ENCODE measurements at places on chromosomes 12 and 14. TPM values are rescaled to one million over a fixed set of nuclear protein-coding genes. Genes with fewer than 3 reads are reported as not detected.

DNA sequence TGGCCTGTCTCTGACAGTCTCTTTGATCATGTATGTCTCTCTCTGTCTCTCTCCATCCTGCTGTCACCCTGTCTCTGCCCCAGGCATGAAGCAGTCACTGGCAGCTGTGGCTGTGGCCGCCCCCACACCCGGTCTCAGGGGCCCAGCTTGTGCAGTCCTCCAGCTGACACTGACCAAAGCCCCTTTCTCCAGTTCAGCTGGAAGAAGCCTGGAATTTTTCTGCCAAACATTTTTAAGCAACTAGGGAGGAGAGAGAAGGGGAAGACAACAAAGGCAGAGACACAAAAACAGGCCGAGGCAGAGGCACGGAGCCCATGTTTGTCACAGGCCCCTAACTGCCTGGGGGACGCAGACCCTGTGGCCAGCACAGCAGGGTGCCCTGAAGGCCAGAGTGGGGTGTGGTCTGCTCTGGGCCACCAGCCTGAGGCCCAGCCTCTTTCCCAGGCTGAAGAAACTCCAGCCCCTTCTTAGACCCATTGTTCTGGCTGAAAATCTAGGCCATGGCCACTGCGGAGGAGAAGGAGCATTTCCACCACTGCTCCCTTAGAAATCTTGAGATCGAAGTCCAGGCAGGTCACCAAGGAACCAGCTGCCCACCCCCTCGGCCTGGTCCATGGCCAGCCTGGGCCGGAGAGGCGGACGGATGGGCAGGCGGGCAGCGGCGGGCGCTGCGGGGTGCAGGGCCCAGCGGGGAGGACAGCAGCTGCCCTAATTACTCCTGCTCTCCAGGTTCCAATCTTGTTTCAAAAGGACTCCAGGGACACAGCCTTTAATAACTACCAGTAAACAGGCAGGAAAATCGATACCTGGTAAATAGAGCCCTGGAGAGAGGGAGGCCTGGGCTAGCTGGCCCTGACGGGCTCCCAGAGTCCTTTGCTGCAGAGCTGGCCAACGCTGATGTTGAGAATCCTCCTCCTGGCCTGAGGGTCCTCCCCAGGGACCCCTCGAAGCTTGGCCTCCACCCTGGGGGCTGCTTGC lies 14.9 kb downstream of the DTX1 start:
- DNase-seq: no peak
- no peak overlapping the region for H3K4me3 ChIP-seq
- H3K36me3 ChIP-seq: no peaks in the 10 kb centered on the region
- H3K4me1 ChIP-seq: peaks cover 8% of the 10 kb centered on the region
- H3K27ac ChIP-seq: no peak overlapping the region

DNA sequence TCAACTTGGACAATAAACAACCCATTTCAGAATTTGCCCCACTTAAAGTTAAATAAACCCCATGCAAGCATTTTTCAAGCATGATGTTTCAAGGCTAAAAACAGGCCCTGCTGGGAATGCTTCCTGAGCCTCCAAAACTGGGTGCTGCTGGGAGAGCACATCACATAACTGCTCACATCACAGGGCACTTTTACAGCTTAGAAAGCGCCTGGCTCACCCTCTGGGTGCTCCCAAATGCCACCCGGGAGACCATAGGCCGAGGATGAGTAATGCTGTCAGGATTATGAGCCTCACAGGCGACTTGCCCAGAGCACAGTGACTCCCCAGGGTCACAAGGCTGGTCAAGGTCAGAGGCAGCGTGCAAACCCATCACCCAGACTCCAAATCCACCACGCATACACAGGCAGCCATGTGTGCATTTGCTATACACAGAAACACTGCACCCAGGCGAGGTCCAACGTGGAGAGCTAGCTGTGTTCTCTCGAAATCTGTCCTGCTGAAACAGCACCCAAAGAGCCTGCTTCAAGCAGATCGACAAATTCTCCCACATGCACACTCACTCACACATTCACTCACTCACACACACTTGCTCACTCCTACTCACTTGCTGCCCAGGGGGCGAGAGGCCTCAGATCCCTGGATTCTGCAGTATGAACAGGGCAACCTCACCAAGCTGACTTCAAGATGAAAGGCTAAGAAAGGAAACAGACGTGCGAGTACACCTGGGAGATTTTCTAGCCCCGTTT lies 58.7 kb downstream of the ITPK1 start:
- no peak for DNase-seq
- no peaks in the 10 kb centered on the region for H3K36me3 ChIP-seq
- no peak overlapping the region for H3K27ac ChIP-seq
- H3K27me3 ChIP-seq: no peaks in the 10 kb centered on the region

- peaks cover 6% of the 10 kb centered on the region for H3K4me1 ChIP-seq
- DNase-seq: peak; percentile 18
- no peak overlapping the region for H3K27ac ChIP-seq
- H3K36me3 ChIP-seq: no peaks in the 10 kb centered on the region
- no peak overlapping the region for H3K4me3 ChIP-seq
- no peaks in the 10 kb centered on the region for H3K27me3 ChIP-seq
These were observed 17.1 kb downstream of the CATSPERB start for GRCh38 chr14:91714805-91715204.

GRCh38 chr14:77131206-77131605 lies 10.4 kb downstream of the ZDHHC22 start:
- H3K4me3 ChIP-seq: no peak overlapping the region
- no peaks in the 10 kb centered on the region for H3K36me3 ChIP-seq
- H3K4me1 ChIP-seq: peaks cover 5% of the 10 kb centered on the region
- no peak overlapping the region for H3K27ac ChIP-seq
- no peak for DNase-seq

The FBRSL1 gene
- total RNA-seq: 5.9 TPM

The GTF2H3 gene
- 25.8 TPM for total RNA-seq

The TTC6 gene
- under 0.01 TPM for total RNA-seq

The SRGAP1 gene
- total RNA-seq: 1.3 TPM
